ENCODE measurements at places on chromosomes 11 and 22. TPM values are rescaled to one million over a fixed set of nuclear protein-coding genes. Genes with fewer than 3 reads are reported as not detected.

Gene TRIM51
- not detected for total RNA-seq

Gene MRGPRX4
- not detected for total RNA-seq

Gene GUCY1A2
- total RNA-seq = 14.3 TPM

- H3K27ac ChIP-seq = no peak overlapping the region
- no peaks in the 10 kb centered on the region for H3K36me3 ChIP-seq
- DNase-seq = peak; percentile 6
- H3K4me3 ChIP-seq = no peak overlapping the region
Measured at GRCh38 chr22:19868773-19869471, 14.2 kb upstream of the GNB1L start.

Gene SPTY2D1
- 16.0 TPM for total RNA-seq

DNA sequence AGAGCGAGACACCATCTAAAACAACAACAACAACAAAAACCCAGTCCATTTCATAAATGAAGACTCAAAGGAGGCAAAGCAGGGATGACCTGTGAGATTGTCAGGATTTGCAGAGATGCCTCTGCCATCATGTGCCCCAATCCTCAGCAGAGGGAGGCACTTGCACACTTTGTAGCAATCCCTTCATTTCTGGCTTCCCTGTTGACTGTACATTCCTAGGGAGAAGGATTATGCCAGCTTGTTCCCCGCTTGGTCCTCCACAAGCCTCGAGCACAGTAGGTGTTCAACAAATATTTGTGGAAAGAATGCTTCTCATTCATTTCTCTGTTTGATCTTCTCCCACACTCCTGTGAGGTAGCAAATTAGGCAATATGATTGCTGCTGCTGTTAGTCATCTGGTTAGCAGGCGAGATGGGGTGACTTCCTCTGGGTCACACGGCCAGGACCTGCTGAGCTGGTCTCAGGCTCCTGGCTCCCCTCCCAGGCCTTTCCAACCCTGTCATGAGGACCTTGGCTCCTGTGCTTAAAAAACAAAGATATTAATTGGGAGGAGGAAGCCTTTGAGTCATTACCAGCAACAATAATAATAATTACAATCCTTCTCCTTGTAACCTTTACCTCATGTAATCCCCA is 34.1 kb downstream of the LIF start:
- no peak overlapping the region for H3K27ac ChIP-seq
- no peak overlapping the region for H3K4me3 ChIP-seq
- DNase-seq = no peak
- peaks cover 12% of the 10 kb centered on the region for H3K27me3 ChIP-seq
- H3K4me1 ChIP-seq = peaks cover 20% of the 10 kb centered on the region

Measured in muscle of leg (tissue), 16 donors.